ENCODE measurements at places on chromosomes 2 and 18.

DNA sequence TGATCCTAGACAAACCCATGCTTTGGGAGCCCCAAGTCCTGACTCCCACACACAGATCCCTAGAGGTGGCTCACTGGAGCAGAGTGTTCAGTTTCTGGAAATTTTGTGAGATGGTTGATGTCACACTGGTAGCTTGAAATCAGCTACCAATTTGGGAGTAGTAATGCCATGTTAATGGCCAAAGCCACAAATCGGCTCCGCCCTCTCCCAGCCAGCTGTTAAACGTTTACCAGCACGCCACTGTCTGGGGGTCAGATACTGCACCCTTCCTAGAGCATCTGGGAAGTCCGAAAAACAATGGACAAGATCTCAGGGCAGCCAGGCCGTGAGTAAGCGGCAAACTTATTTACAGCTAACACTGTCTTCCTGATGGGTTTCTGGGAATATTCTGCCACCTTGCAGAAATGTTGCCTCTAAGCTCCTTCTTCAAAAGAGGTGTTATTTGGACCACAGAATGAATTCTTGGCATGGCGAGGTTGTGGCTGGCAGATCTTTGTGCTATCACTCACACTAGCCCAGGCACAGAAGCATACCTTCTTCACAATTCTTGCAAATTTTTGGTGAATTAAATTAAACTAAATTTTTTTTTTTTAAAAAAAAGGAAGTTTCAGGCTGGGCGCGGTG lies 60.2 kb upstream of the FZD7 start:
- DNase-seq, result no peak

- DNase-seq, result no peak
Observed at GRCh38 chr2:241150660-241151530, 628 bp downstream of the PPP1R7 start.

DNA sequence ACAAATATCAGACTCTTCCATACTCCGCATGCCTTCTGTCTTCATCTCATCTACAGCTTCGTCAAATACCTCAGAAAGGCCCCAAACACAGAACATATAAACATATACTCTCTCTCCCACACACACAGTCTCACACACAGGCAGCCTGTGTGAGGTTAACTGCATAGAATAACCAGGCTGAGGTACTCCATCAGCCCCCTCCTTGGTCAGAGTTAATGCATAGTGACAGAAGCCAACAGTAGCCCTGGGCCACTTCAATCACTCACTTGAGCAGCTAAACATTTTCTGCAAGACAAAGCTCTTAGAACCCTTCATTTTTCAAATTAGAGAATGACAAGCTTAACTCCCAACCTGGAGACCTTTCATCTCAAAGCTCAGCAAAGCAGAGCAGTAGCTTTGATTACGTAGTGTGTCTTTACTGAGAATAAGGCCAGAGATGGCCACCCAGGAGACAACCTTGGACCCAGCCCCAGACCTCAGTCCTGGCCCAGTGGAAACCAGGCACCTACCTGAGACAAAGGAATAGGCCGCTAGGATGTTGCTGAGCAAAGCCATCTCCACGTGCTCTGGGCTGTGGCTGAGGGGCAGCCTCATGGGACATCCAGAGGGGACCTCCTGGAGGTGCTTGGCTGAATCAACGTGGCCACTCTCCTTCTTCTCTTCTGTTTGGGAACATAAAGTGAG lies 43.0 kb downstream of the EVA1A start:
- no peak for DNase-seq

GRCh38 chr2:98134172-98135005 lies 47.4 kb downstream of the VWA3B start:
- DNase-seq, result no peak

DNA sequence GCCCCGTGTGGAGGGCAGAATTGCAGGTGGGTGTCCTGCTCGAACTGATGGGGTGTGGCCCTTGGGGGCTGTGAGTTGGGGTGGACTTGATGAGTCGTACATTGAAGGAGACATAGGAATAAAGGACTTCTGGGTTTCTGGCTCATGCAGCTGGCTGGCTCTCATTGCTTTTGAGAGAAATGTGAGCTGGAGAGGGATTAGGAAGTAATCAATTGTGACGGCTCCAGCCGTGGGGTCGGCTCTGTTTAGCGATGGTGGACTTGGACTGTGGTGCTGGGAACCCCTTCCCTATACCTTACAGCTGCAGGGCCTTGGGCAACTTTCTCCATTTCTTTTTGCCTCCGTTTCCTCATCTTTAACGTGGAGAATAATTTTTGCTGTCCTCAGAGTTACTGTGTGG lies 9.2 kb downstream of the IMPA2 start:
- DNase-seq, result no peak

GRCh38 chr18:63892566-63892965 lies 5.1 kb downstream of the SERPINB2 start:
- DNase-seq, result no peak

GRCh38 chr2:383178-383577 lies 95.3 kb upstream of the ALKAL2 start:
- DNase-seq, result no peak

DNA sequence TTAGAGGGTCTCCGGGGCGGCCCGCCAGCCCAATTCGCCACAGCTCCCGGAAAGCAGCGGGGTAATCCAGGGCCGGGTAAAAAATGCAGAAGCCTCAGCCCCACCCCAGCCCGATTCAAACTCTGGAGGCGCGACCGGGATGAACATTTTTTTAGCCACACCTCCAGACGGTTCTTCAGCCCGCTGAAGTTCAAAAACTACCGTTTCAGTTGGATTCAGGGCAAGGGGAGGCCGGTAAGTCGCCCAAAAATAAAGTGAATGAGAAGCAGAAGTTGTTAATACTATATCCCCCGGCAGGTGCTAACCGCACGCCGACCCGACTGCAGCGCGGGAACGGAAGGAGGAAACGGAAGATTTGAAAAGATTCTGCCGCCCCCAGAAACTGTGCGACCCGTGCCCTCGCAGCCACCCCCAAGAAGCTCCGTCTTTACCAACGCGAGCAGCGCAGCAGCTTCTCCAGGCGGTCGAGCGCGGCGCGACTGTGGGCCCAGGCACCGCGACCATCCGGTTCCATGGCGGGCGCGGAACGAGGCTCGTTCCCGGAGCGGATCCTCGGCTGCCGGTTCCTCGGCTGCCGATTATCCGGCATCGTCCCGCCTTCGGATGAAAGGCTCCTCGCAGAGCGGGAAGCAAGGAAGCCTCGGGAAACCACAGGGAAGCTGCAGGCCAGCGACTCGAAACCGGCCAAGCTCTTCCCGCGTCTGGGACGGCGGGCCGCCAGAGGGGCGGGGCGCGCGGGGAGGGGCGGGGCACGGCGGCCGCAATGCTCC lies at the start of gene BARD1:
BARD1 (minus strand) TSS at position 703 of the 770 bp plus-strand sequence; CDS start at position 589, 114 bp downstream.
- peak; percentile 42 for DNase-seq

- DNase-seq, result no peak
Observed at GRCh38 chr2:223084873-223085272, 32.9 kb downstream of the KCNE4 start.

DNA sequence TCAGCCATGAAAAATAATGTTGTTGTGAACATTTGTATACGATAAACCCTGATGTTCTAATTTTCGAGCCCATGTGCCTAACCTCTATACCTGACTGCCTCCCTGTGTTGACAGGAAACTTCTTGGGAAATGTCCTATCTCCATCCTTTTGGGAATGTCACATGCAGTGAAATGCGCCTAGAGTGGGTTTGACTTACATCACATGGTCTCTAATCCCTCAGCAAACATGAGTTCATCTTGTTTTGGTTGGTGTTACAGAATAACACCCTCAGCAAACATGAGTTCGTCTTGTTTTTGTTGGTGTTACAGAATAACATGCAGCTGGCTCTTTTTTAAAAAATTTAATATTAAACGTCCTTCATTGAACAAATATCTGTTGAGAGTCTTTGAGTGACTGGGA lies 4.3 kb upstream of the UGT1A6 start:
- no peak for DNase-seq

DNA sequence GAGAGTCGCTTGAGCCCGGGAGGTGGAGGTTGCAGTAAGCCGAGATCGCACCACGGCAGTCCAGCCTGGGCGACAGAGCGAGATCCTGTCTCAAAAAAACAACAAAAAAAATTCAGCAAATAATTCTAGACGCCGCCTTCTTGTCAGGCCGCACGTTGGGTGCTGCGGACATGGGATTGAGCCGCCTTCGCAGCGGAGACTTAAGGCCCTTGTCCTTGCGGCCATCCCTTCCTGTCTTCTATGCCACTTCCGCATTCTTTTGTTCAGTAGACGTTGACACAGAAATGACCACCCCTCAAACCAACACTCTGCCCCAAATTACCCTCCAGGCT lies 15.8 kb downstream of the PTPN18 start:
- DNase-seq, result no peak

Data from C1 segment of cervical spinal cord (tissue), 14 donors.